Fibroblast of mammary gland (primary cell): ENCODE measurements at places on chromosomes 12 and 14.
A peak's percentile ranks its signal among the peaks of the same experiment; 100 is the strongest.

GRCh38 chr12:77299910-77300669 lies 234.7 kb upstream of the E2F7 start:
- DNase-seq: peak; percentile 88

DNA sequence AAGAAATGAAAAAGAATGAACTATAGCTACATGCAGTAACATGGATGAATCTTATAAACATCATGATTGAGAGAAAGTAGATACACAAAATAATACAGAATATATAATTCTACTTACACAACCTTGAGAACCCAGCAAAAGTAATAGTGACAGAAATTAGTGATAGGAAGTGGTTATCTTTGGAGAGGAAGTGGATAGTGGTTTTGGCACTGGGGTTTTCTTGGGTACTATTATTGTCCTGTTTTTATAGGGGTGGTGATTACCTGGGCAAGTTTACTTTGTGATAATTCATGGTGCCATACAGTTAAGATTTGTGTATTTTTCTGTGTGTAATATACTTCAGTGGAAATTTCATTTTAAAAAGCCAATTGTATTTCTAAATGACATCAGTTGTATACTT lies 352.7 kb downstream of the AEBP2 start:
- no peak for DNase-seq

- DNase-seq: no peak
Observed at GRCh38 chr12:94942663-94943062, 60.8 kb downstream of the NDUFA12 start.

GRCh38 chr12:79615596-79616560 lies 74.9 kb downstream of the PAWR start:
- DNase-seq: no peak

DNA sequence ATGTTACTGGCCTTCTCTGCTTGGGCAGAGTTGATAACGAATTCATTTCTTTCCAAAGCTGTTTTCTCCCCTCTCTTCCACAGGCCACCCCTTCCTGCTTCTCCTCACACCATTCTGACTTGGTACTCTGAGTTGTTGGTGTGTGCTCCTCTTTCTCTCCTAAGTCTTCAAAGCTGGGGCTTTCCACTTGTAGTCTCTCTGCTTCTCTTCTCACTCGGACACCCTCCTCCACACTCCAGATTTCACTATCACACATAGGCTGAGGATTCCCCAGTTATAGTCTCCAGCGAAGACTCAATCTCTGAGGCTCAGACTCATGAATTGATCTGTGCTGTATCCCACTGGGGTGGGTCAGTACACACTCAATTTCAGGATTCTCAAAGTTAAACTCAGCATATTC lies 201.0 kb downstream of the SSPN start:
- DNase-seq: no peak

DNA sequence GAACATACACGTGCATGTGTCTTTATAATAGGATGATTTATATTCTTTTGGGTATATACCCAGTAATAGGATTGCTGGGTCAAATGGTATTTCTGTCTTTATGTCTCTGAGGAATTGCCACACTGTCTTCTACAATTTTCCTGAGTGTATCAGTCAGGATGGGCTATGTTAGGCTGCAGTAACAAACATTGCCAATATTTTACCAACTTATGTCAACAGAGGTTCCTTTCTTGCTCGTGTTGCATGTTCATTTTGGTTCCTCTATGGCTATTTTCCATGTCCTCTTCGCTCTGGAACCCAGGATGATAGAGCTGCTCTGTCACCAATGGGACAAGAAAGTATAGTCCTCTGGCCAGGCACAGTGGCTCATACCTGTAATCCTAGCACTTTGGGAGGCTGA lies 86.7 kb downstream of the ZNF664 start:
- no peak for DNase-seq

- DNase-seq: peak; percentile 84
Observed at GRCh38 chr14:102314242-102315011, 5.1 kb upstream of the ZNF839 start.

DNA sequence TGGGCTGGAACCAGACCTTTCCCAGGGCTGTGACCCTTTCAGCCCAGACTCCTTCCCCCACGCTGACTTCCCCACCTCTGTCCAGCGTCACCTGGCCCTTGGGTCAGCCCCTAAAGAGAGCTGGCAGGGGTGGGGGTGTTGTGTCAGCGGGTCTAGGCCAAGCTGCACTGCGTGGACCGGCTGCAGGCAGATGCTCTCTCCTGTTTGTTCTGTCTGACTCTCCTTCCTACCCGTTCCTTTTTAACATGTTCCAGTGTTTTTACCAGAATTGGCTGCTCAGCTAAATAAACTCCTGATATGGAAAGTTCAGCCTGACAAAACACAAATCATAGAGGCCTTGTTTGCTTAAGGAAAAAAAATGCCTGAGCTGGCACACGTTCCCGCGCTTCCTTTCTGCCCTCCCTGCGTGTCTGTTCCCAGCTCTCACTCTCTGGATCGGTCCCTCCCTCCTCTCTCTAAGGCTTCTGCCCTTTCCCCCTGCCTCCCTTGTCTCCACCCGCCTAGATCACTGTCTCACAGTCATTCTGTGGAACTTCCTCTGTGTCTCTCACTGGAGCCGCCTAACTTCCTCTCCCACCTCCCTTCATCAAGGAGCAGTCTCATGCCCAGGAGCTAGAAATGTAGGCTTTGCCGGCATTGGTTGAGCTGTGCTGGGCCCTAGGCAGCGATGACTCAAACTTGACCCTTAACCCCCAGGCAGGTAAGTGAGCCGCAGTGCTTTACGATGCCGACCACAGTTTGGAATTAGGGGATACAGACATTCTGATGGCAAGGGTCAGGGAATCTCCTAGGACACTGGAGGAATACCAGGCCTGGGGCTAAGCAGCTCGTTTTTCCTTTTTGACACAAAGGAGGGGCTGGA lies 15.5 kb upstream of the MLXIP start:
- DNase-seq: peak; percentile 75

GRCh38 chr12:84856156-84856900 lies 56.3 kb downstream of the SLC6A15 start:
- DNase-seq: peak; percentile 65

GRCh38 chr14:37585971-37586796 lies 8.9 kb downstream of the FOXA1 start:
- no peak for DNase-seq

DNA sequence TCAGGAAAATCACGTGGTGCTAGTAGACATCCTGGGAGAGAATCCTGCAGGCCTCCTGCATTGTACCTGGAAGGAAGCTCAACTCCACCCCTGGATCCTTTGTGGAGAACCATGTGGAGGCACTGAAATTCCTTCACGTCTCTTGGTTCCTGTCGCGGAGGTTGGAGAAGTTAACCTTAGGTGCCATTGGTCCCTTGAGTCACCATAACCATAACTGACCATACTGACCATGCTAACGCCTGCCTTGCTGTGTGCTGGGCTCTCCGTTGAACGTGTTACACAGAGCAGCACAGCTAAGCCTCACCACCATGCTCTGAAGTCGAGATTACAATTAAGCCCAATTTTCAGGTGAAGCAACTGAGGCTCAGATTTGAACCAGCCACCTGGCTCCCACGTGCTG lies 18.6 kb downstream of the C14orf132 start:
- no peak for DNase-seq

- DNase-seq: no peak
Observed at GRCh38 chr14:91417120-91417982, at the start of gene CCDC88C. Gene CCDC88C (minus strand): TSS chr14:91417820. CDS start chr14:91417690, 130 bp downstream.

DNA sequence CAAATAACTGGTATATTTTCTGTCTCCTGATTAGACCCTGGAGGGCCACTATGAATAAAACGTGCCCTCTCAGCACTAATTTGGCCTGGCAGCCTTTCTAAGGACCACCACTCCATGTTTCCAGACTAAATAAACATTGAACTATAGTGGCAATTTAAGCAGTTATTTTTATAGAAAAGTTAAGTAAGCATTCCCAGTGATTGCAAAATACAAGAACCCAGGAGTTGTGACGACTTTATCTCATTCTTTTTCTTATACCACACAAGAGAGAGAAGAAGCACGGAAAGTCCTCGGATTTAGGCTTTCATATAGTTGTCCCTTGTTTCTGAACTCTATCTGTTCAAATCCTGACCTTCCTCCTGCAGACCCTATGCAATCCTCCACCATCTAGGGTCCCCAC lies 23.1 kb upstream of the STRAP start:
- no peak for DNase-seq

DNA sequence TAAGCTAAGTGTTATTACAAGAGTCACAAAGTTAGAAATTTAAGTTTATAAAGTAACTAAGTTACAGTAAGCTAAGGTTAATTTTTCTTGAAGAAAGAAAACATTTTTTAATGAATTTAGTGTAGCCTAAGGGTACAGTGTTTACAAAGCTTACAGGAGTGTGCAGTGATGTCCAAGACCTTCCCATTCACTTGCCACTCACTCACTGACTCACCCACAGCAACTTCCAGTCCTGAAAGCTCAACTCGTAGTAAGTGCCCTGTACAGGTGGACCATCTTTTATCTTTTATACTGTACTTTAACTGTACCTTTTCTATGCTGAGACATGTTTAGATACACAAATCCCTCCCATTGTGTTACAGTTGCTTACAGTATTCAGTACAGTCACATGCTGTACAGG lies 60.9 kb upstream of the TMEM263 start:
- DNase-seq: no peak

DNA sequence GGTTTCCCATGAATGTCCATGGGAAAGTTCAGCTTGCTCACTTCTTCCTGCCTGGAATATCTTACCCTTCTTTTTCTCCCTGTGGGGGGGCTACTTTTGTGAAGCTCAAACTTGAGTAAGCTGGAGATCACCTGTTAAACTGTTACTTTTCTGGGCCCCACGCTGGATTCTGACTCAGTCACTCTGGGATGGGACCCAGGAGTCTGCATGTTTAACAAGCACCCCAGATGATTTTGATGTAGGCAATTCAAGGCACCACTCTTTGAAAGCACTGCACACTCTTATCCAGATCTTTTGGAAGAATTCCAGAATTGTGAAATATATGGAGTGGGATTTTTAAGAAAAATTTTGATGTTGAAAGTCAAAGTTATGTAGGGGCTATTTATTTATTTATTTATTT lies 46.3 kb upstream of the IGF1 start:
- peak; percentile 66 for DNase-seq

DNA sequence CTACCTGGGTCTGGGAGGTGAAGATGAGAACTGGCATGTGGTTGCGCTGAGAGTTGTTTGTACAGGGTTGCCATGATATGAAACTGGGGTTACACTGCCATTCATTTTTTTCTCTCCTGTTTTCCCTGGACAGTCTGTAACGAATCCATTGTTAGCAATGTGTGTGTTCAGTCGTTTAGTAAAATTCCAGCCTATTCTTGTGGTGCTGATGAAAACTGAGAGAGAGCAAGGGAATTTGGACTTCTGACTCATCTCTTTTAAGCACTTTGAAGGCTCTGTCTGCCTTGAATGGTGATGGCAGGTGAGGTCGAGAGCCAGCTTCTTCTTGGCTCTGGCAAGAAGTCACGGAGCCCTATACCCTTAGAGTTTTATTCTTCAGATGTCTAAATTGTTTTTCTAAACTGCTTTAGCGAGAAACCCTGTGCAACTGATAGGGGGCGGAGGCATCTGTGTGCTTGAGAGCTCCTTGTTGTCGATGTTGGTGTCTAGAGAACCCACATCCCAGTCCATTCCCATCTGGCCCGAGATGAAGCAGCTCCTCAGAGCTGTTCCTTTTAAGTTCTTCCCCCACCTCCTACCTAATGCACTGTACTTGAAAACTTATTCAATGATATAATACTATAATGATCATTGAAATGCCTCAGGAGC lies 204.4 kb downstream of the TMX1 start:
- DNase-seq: no peak
